ENCODE measurements at places on chromosomes 4 and X.

GRCh38 chr4:54213761-54214160, 15.3 kb upstream of the PDGFRA start:
- no peak for DNase-seq

DNA sequence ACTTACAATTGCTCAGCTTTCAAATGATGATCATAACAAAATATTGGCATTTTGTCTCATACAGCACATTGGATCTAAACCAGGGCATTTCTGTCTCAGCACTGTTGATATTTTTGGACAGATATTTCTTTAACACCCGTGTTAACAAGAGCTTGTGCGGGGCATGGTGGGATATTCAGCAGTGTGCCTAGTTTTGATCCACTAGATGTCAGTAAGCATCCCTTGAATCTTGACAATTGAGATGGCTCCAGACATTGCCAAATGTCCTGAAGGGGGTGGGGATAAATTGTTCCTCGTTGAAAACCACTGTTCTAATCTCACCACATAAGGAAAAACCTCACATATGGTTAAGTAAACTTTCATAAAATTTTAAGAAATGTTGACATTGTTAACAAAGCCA, 806.3 kb downstream of the STIM2 start:
- DNase-seq = no peak

DNA sequence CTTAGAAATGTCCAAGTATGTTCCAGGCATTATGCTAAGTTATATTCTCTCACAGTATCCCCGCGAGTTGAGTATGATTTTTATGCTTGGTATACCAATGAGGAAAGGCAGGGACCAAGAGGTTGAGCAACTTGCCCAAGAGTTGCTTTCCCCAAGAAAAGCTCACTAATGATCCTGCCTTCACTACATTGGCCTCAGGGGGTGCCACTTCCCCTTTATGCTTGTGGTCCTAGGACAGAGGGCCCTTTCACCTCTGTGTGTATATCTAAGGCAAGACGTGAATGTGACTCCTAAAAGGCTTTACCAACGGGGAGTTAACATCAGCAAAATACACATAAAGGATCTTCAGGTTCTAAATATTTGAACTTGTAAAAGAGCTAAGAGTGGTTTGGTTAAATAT, 164.4 kb upstream of the CPEB2 start:
- DNase-seq = no peak

DNA sequence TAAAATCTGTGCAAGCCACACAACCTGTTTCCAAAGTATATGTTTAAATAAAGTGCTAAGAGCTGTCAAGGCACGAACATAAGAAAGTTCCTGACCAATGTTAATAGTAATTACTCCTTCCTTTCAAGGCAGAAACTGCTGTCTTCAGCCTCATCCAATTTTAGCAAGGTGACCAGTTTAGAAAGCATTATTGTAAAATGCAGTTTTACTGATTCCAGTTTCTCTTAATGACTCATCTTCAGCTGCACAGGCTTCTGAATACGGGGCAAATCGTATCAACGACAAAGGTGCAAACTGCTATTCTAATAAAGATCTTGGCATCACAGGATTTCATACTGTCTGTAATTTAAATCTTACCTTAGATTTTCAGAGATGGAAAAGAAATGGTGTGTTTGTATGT, 87.5 kb downstream of the PPP3CA start:
- DNase-seq = no peak

GRCh38 chr4:89056953-89057398, at the start of gene FAM13A:
Gene FAM13A (minus strand): TSS chr4:89057185. CDS start chr4:89056964, 221 bp downstream.
- DNase-seq = no peak

GRCh38 chr4:143287572-143287923, 49.1 kb upstream of the GAB1 start:
- no peak for DNase-seq

DNA sequence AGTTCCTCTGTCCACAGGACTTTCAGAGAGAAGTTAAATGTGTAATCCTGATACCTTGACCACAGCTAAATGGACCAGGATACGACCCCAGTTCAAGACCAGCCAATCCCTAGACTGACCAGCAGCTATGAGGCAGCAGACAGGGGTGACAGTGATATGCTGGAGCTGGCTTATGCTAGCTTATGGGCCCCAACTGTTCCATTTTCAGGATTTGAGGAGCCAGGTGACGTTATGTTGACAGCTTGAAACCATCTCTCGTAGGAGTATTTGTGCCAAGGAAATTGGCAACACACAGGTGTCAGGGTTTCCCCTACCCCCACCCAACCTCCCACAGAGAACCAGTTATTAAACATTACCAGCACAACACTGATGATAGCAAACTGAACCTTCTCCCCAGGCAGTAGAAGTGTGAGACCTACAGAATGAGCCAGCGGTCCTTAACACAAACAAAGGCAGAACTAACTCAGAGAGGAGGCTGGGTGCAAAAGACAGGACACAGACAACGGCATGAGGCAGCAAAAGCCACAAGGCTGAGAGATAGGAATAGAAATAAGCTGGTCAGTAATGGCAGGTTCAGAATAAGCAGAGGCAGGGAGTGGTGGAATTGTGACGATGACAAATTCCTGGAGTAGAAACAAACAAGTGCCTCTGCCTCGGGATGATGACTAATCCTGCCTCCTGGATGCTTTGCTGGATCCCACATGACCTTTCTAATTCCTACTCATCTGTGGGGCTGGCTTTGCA, 85.6 kb upstream of the CPEB2 start:
- DNase-seq = no peak

- no peak for DNase-seq
Observed at GRCh38 chr4:110139815-110140214, 58.6 kb downstream of the ELOVL6 start.

GRCh38 chr4:155526452-155527169, 140.0 kb upstream of the GUCY1A1 start:
- DNase-seq = no peak

GRCh38 chrX:39952989-39953388, 144.8 kb downstream of the BCOR start:
- DNase-seq = no peak

GRCh38 chr4:105060628-105061027, 86.0 kb upstream of the TET2 start:
- DNase-seq = peak; percentile 30

DNA sequence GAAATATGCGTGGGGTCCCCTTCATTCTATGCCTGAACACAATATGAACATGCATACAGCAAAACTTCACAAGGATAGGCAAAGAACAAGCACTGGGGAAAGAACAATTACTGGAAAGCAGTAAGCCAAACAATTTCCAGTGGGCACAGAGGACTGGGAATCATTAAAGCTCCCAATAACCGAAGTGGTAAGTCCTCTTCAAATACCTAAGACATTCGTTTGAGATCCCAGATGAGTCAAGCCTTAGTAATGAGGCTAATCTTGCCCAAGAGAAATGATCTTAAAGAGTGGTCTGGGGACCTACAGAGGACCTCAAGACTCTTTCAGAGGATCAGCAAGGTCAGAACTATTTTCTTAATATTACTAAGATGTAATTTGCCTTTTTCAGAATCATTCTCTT, 28.6 kb downstream of the ANAPC10 start:
- no peak for DNase-seq

DNA sequence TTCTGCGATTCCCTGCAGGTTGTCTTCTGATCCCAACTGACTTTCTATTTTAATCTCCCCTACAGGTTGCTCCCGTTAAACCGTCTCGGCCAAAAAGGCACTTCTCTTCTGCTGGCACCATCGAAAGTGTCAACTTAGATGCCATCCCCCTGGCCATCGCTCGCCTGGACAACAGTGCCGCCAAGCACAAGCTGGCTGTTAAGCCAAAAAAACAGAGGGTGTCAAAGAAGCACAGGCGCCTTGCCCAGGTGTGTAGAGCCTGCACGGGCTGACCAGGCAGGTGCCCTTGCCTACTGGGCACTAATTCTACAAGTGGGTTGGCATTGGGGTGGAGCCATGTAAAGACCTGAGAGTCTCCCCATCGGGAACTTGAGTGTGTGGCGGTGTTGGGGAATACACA, 74.2 kb downstream of the AASDH start:
- no peak for DNase-seq

DNA sequence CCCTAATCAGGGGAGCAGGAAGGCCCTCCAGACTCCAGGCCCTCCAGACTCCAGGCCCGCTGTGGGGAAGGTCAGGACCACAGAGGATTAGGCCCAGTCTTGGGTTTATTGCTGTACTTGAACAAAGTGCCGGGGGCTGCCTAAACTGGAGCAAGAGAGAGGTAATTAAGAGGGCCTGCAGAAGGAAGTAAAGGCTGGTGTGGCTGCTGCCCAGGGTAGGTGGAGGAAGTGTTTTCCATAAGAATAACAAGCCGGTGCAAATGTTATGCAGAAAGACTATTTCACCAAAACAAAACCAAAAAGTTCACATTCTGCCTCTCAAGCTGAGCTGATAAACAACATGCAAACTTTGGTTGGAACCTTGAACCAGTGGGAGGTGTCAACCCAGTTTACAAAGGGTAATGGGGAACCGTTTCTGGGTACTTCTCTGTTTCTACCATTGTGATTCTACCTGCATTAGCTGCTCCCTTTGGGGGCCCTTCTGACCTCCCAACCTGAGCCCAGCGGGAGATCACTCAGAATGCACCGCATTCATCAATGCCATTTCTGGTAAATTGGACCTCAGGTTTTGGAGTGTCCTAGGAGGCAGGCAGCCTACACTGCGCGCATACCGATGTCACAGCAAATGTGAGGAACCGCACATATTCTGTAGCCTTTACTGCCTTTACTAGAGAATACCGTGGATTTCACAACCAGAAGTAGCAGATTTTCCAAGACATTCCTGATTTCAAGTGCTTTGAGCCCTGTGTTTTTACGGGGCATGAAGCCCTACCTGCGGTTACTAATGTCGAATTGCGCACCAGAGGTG, 59.7 kb upstream of the BCOR start:
- DNase-seq = no peak

GRCh38 chr4:17068392-17068791, 169.9 kb upstream of the LDB2 start:
- no peak for DNase-seq

DNA sequence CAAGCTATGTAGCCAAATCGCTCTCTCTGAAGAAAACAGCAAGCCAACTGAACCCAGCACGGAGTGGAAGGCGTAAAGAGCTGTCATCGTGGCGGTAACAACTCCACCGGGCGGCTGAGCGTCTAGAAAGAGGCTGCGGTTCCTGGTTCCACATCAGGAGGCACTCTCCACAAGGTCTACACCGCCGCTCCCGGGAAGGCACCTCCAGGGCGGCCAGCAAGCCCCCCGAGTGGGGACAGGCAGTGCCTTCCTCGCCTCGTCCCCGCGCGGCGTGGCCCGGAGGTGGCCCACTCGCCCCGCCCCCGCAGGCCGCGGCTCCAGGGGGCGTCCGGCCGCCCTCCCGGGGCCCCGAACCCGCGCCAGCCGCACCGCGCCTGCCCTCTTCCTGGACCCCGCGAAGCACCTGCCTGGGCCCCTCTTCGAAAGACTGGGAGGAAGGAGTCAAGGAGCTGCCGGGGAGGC, 755 bp downstream of the KLHL8 start:
- DNase-seq = peak; percentile 66

- peak; percentile 37 for DNase-seq
Observed at GRCh38 chrX:136780763-136781162, at the start of gene ARHGEF6. Gene ARHGEF6 (minus strand): TSS chrX:136780932. CDS start chrX:136780882, 50 bp downstream.

DNA sequence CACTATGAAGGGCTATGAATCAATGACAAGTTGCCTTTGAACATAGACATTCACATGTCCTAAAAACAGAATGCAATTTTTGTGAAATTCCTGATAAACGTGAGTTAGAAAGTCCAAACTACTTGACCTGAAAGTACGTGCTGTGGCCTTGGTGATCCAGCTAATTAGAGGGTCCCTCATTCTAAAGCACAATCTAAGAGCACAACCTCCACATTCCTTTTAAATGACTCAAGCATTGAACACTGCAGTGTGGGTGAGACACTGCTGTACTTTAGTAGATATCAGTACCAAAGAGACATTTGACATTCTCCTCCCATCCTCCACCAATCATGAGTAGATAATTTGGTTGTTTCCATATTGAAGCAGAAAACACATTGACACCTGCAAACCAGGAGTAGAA, 73.5 kb downstream of the FAM47B start:
- DNase-seq = no peak

DNA sequence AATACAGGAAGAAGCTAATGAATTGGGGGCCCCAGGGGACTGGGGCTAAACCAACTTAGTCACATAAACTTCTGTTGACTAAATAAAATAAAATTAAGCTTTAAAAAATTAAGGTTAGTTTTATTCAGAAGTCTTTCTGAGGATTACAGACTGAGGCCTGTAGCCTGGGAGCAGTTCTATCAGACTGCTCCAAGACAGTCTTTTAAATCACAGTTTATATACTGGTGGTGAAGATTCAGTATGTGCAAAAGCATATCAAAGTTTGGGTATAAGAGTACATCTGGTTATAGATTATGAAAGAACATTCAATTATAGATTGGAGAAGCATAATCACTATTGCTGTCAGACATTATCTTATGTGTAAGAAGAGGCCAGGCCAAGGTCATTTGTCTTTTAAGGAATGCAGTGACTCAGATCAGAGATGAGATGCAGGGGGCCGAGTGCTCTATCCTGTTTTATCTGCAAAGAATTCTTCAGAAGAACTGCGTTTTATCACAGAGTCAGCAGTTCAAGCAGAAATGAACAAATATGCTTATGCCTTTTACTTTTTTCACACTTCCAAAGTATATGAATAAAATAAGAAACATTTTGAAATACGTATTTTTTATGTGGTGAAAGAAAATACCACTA, 109.4 kb downstream of the PDHA2 start:
- no peak for DNase-seq

DNA sequence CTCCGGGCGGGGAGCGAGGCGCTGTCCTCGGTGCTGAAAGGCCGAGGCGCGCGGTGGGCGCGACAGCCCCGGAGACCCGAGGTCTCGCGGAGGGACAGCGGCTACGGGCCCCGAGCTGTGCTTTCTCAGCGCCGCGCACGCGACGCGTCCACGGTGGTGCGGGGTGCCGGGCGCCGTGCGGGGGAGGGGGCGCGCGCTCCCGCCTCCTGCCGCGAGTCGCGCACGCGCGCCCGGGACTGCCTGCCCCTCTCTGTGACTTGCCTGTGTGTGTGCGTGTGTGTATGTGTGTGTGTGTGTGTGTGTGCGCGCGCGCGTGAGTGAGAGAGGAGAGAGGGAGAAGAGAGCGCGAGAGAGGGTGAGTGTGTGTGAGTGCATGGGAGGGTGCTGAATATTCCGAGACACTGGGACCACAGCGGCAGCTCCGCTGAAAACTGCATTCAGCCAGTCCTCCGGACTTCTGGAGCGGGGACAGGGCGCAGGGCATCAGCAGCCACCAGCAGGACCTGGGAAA, at the start of gene GRIA2:
Gene GRIA2, plus strand, starts transcription at position 358 of the 511 bp plus-strand sequence. CDS start 315 bp downstream, outside the sequence.
- peak; percentile 35 for DNase-seq
